Keratinocyte (primary cell): ENCODE measurements at places on chromosomes 1 and 21. TPM values are rescaled to one million over a fixed set of nuclear protein-coding genes. Genes with fewer than 3 reads are reported as not detected.

FNBP1L gene
- 13.0 to 22.9 TPM (median 16.6 TPM) in 3 replicates for polyA plus RNA-seq

PRKAA2 gene
- 0.08 to 0.21 TPM (median 0.21 TPM) in 3 replicates for polyA plus RNA-seq

ZMYM4 gene
- 17.6 to 24.8 TPM (median 22.9 TPM) in 3 replicates for polyA plus RNA-seq

FMN2 gene
- not detected in 3 replicates for polyA plus RNA-seq

MMP23B gene
- polyA plus RNA-seq, result 0.07 to 0.17 TPM in 2 of 3 replicates, not detected in the other
